Kasumi-1 (cell line): ENCODE measurements at places on chromosomes 7 and 10.

- DNase-seq = no peak
Measured at GRCh38 chr7:38831259-38831996, 77.6 kb downstream of the VPS41 start.

DNA sequence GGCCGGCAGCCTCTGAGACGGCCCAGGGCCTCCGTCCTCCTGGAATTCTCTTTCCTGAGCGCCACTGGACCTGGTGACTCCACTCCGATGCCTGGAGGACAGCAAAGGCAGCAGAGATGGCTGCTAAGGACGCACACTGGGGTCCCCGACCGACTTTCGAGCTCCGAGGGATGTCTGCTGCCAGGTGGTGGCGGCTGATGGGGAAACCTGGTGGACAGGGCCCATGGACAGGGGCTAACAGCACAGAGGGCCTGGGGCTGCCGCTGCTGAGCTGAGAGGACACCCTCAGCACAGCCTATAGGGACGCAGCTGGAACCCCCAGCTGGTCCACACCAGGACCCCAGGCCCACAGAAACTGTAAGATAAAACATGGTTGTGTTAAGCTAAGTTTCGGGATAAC is 366.3 kb downstream of the DNAJB6 start:
- DNase-seq = no peak

DNA sequence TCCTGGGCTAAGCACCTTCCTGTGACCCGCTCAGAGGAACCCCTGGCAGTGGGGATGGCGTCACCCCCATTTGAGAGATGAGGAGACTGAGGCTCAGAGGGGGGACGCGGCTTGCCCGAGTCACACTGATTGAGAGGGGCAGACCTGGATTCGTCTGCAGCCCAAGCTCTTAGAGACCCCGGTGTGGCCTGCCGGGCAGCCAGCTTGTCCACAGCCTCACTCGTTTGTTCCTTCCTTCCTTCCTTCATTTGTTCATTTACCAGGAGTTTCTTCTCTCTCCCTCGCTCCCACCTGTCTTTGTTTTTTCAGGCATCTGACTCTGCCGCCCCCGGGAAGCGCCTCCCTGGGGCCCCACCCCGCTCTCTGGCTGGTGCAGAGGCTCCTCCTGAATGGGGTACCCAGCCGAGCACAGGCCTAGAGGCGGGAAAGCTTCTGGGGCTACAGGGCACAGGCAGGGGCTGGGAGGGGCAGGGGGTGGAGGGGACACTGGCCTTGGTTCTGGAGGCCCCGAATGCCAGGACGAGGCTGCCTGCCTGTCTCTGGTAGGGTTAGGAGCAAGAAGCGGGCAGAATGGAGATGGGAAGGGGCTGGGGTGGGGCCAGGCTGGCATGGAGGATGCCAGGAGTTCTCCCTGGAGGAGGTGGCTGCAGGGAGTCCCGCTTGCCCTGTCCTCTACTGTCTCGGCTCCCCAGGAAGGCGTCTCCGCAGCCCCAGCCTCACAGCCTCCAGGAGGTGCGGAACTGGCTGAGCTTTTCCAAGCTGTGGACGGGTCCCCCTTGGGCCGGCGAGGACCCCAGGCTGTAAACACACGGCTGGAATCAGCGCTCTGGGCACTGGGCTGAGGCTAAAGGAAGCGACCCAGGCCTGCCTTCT is 91.6 kb downstream of the UNCX start:
- DNase-seq = no peak

DNA sequence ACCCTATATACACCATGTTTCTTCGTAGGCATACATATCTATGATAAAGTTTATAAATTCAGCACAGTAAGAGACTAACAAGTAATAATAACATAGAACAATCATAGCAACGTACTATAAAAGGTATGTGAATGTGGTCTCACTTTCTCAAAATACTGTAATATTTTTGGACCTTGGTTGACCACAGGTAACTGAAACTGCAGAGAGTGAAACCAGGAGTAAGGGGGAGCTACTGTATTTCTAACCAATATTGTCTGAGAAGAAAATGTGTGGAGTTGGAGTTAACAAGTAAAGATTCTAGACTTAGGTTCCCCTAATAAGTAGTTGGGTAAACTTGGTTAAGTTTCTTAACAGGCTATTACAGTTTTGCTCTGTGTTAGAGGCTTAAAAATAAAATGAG is 72.1 kb downstream of the GNAI1 start:
- DNase-seq = no peak

DNA sequence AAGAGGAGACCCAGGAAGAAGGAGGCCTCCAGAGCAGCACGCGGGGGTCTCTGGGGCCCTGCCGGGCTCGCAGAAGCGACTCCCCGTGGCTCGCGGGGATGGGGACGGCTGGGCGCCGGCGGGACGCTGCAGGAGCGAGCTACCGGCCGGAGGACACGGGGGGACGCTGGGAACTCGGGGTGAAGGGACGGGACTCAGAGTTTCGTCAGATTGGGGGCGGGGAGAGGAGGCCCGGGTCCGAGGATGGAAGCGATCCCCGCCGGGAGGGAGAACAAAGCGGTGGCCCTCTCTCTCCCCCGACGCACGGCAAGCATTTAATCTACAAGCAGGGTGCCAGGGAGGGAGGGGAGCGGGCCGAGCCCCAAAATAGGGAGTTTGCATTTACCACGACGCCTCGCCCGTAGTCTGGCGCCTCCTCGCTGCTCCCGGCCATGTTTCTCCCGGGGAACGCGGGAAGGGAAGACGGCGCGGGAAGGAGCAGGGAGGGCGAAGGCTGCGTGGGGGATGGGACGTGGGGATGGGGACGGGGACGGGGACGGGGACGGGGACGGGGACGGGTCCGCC is at the start of gene PRTFDC1:
PRTFDC1 (minus strand) TSS at position 464 of the 564 bp plus-strand sequence; CDS start at position 433, 31 bp downstream.
- DNase-seq = peak; percentile 24

GRCh38 chr10:68870061-68870460 is 31.1 kb upstream of the DDX50 start:
- DNase-seq = no peak

- DNase-seq = no peak
Measured at GRCh38 chr7:142181211-142181610, 69.7 kb downstream of the MGAM2 start.

GRCh38 chr10:2839081-2839725 is 228.1 kb upstream of the PFKP start:
- DNase-seq = peak; percentile 40

DNA sequence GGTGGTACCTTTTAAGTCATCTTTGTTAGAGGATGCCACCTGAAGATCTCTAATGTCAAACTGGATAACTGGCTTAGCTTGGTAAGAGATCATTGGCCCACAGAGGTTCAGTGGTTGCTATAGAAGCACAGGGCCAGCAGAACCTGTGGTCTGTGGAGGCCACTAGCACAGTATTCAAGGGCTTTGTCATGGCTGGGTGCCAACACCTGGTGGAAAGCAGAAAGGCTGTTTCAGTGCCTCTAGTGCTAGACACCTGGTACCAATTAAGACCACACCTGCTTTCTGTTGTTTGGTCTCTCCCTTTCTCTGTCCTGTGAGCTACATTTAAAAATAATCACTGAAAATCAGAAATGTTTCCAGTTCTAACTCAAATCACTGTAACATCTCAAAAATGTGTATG is 10.0 kb upstream of the PCGF5 start:
- DNase-seq = no peak

GRCh38 chr7:36614959-36615358 is 109.3 kb downstream of the AOAH start:
- DNase-seq = no peak

GRCh38 chr7:151426441-151426903 is 13.5 kb downstream of the CRYGN start:
- DNase-seq = no peak

DNA sequence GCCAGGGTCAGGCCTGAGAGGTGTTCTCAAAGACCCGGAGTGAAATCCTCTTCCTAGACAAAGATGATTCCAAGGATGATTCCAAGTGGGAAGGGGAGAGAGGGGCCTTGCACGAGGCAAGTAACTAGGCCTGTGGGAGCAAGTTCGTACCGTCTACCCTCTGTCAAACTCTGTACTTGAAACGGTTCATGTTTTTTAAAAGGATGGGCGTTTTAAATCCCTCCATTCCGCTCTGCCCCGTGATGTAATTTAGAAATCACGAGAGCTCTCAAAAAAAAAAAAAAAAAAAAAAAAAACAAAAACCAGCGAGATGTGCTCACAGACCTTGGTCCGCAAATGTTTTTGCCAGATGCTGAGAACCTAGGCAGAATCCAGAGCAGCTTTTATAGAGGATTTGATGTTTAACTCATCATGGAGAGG is 114.7 kb upstream of the CARD11 start:
- no peak for DNase-seq

DNA sequence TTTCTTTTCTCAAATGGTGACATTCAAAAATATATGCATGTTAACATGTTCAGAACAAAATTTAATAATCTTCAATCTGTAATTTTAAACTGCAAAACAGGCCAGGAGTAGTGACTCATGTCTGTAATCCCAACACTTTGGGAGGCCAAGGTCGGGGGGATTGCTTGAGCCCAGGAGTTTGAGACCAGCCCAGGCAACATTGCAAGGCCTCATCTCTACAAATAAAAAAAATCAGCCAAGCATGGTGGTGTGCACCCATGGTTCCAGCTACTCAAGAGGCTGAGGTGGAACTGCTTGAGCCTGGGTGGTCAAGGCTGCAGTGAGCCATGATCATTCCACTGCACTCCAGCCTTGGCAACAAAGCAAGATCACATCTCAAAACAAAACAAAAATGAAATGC is 394.3 kb downstream of the PARD3 start:
- DNase-seq = no peak

DNA sequence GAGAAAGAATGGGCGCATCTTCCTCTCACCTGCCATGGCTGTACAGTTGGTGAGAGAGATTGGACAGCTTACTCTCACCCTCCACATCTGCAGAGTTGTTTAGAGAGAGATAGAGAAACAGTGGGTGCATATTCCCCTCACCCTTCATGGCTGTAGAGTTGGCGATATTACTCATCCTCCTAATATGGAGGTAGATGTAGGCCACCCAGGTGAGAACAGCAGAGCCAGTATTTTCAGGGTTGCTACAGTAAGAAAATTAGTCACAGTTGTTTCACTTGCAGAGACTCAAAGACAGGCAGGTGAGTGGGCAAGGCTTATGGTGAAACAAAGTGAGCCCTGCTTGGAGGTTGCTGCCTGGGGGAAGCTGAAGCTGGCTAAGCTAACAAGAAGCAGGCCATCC is 65.0 kb upstream of the PFKP start:
- DNase-seq = no peak

GRCh38 chr7:28784171-28784902 is 173.8 kb downstream of the TRIL start:
- DNase-seq = no peak

GRCh38 chr7:18778594-18778993 is 283.0 kb downstream of the HDAC9 start:
- no peak for DNase-seq

GRCh38 chr7:986766-987751 is 4.1 kb downstream of the CYP2W1 start:
- DNase-seq = no peak

DNA sequence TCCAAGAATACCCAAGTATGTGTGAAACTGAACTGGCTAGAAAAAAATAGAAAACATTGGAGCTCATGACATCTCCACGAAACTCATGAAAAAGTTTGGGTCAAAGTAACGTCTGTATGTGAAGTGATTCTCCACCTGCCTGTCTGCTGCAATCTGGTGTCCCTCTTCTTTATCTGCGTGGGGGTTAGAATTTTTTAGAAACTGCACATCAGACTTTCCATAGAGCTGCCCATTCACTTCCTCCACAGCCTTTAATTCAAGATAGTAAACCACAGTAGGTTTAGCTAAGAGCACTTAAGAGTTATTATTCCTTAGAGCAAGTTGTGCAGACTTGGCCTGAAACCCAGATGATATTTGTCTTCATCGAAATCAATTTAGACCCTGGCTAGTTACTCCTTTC is 55.3 kb downstream of the SCIN start:
- no peak for DNase-seq

DNA sequence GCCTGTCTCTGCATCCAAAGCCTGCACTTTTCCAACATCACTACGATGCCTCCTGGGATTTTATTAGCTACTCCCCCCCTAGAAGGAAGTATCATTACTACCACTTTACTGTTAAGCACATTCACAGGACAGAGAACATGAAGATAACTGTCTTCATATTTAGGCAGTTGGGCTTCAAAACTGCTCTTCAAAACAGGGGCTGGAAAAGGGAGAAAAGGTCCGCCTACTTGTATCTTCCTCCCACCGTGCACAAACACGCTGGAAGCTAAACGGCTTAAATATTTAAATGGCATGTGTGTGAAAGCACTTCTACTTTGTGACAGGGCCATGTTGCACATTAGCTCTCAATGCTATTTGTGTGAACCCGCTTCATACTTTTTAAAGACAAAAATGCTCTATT is 999 bp downstream of the ITIH5 start:
- no peak for DNase-seq

DNA sequence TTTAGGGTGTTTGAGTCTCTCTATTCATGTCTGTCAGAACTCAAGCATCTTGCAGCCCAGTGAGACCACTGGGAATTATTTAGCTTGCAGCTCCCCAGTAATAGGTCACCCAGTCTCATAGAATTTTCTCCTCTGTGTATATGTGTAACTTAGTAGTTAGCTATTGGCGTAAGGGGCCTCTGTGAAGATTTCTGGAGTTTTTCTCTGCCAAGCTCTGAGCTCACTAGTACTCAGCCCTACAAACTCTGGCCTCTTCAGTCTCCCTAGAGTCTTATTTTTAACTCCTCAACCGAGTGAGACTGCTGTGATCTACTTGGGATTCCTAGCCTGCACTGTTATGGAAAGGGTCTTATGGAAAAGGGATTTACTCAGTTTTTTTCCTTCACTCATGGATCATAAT is 90.2 kb downstream of the PPP1R9A start:
- DNase-seq = no peak
